Right cardiac atrium (tissue), 5 donors: ENCODE measurements at places on chromosomes 1 and 21. TPM values are rescaled to one million over a fixed set of nuclear protein-coding genes. Genes with fewer than 3 reads are reported as not detected.

Gene FCRL5
- total RNA-seq, result not detected

Gene NBPF15
- 9.5 TPM for total RNA-seq

Gene FYB2
- total RNA-seq, result 0.62 TPM

Gene EPHA10
- 0.36 TPM for total RNA-seq

Gene MTARC1
- 3.6 TPM for total RNA-seq
